Ammon's horn (tissue), 1 donor: ENCODE measurements at places on chromosomes 5 and 9.

GRCh38 chr5:78318337-78318736 is 23.8 kb upstream of the AP3B1 start:
- DNase-seq: no peak

DNA sequence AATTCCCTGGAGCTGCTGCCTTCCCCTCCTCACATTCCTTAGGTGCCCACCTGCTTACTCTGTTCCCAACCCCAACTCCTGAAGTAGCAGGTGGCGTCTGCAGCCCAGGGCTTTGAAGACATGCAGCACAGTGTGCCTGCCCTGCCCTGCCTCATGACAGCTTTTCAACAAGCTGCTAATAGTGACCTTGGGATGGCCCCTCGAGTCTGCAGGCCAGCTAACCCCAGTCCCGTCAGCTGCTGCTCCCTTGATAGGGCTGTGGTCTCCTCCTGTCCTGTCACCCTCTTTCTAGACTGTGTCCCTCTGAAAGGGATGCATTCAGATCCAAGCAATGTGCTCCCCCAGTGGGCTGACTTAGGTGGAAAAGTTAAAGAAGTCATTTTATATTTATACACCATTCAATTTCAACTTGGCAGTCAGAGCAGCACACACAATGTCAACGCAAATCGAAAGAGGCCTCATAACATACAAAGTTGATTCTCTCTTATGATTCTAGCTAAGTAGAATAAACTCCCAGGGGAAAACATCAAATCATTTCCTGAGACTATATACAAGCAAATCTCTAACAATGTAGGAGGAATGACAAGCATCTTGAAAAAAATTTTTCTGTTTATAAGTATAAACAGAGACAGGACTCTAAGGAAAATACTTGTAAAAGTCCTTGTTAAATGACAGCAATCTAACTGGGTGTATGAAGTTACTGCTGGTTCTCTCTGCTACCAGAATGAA is 37.9 kb downstream of the ADRB2 start:
- no peak for DNase-seq

GRCh38 chr5:35898952-35899660 is 39.3 kb downstream of the CAPSL start:
- no peak for DNase-seq

GRCh38 chr5:157356576-157356975 is 90.7 kb downstream of the CYFIP2 start:
- no peak for DNase-seq

- DNase-seq: no peak
These were observed 95.7 kb upstream of the ITGA1 start for GRCh38 chr5:52692039-52692438.

DNA sequence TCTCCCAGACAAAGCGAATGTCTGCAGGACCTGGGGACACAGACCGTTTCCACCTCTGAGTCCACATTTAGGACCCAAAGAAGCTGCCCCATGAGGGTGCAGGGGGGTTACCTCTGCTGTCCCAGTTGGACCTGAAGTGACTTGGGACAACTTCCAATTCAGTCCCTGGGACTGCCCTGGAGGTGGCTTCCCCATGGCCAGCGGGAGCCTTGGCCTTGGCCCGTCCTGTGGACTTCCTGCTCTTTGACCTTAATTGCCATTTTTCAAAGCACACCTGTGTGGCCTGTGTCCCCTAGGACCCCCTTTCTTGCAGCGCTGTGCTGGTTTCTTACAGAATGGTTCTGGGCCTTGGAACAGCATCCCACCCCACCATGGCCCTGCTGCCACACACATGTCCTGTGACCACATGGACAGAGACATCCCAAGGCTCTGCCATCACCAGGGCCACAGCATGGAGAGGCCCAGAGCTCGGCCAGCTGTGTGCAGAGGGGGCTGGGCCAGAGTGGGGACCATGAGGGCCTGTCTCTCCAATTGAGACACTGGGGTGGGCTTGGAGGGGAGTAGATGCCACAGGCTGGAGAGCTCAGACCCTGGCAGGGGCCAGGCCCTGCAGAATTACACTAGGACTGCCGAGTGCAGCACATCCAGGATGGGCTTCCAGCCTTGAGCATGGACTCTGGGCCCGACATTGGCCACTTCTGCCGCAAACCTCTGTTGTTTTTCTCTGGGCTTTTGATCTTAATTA is 45.8 kb downstream of the SECISBP2 start:
- DNase-seq: no peak
